Forelimb muscle (tissue), 1 donor: ENCODE measurements at places on chromosomes 3 and 15. TPM values are rescaled to one million over a fixed set of nuclear protein-coding genes. Genes with fewer than 3 reads are reported as not detected.

DNA sequence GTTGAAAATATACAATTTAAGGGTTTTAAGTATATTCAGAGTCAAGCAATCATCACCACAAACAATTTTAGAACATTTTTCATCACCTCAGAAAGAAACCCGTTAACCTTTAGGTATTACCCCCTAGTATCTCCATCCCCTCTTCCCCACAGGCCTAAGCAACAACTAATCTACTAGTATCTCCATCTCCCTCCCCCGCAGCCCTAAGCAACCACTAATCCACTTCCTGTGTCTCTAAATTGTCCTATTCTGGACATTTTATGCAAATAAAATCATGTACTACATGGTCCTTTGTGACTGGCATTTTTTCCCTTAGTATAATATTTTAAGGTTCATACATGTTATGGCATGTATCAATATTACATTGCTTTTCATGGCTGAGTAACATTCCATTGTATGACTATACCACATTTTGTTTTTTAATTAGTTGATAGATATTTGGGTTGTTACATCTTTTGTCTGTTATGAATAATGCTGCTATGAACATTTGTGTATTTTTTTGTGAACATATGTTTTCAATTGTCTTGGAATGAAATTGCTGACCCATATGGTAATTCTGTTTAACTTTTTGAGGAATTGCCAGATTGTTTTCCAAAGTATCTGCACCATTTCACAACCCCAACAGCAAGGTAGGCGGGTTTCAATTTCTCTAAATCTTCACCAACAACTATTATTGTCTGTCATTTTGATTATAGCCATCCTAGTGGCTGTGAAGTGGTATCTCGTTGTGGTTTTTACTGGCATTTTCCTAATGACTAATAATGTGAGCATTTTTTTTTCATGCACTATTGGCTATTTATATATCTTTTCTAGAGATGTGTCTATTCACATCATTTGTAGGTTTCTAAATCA is 215.6 kb upstream of the CD96 start:
- no peak for DNase-seq

DNA sequence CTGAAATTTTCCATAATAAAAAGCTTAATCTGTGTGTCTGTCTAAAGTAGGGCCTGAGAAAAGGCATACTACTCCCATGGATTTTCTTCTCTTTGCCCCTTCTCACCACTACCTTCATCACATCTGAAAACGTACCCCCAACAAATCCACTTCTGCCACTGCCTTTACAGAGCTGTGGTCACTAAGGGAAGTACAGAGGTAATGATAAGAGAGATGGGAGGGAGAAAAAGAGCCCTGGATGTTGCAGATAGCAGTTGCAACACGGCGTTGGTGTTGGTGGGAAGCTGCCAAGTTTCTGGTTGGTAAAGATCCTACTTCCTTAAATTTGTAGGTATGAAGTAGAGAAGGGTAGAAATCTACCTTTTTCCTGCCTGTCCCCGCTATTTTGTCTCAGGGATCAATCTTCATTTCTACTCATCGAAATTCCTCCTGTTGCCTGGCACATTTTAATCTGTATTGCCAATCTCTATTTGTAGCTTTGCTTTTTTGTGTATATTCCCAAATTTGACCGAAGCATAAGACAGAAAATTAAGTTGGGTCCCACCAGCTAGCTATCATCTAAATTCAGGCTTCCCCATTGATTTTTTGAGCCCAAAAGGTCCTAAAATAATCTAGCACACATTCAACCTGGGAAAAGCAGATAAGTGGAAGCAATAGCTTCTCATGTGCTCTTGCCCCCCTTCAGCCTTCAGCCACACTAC is 102.9 kb downstream of the TFDP2 start:
- DNase-seq: no peak

DNA sequence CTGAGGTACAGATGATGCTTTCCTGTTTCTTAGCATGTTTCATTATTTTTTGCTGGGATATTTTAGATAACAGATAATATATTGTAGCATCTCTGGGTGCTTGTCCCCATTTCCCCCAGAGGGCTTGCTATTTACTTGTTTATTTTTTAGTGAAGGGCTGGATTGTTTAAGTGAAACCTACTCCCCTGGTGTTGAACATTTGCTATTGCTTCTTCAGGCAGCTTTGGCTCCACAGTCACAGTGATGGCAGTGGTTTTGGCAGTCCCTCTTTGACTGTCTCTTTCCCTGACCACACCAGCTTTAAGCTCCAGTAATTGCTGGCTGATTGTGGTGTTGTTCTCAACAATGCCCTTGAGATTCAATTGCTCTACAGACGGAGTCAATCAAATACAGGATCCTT is 128.9 kb downstream of the KLF13 start:
- DNase-seq: no peak

DNA sequence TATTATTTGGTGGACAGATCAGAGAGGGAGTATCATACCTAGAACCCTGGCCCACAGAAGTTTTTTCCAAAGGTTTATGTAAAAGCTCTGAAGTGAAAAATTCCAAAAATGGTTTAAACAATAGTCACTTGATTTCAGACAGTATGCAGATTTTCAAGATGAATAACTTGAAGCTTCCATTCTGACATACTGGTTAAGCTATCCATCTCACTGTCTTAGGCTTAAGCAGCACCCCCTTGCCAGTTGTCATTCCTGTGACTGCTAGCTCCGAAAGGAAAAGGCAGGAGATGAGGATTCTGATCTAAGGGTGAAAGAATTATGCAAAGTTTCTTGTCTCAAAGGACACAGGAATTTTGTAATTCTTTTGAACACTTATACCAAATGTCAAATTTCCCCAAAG is 337.5 kb upstream of the THBS1 start:
- DNase-seq: no peak

DNA sequence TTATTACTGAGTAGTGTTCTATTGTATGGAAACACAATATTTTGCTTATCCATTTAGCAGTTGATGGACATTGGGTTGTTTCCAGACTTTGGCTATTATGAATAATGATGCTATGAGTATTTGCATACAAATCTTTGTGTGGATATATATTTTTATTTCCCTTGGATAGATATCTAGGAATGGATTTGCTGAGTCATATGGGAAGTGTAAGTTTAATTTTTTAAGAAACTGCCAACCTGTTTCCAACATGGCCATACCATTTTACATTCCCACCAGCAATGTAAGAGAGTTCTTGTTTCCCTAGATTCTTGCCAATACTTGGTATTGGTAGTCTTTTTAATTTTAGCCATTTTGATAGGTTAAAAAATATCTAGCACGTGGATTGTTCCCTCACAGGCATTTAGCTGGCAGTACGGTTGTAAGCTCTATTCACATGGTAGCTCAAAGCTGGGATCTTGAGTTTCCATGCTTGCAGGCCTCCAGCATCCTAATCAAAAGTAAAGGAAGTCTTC is 45.7 kb upstream of the TNIK start:
- no peak for DNase-seq

DNA sequence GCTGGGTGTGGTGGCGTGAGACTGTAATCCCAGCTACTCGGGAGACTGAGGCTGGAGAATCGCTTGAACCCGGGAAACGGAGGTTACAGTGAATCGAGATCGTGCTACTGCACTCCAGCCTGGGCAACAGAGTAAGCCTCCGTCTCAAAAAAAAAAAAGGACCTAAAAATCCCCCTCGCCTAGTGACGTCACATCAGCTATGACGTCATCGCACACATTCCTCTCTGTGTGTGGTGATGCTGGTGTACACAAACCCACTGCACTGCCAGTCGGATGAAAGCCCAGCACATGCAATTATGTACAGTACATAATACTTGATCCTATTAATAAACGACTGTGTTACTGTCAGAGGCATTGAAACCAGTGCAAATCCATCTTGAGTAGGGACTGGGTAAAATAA is 40.2 kb upstream of the SEC61A1 start:
- no peak for DNase-seq

- DNase-seq: no peak
Observed at GRCh38 chr15:65579762-65580161, 31.2 kb downstream of the INTS14 start.

DNA sequence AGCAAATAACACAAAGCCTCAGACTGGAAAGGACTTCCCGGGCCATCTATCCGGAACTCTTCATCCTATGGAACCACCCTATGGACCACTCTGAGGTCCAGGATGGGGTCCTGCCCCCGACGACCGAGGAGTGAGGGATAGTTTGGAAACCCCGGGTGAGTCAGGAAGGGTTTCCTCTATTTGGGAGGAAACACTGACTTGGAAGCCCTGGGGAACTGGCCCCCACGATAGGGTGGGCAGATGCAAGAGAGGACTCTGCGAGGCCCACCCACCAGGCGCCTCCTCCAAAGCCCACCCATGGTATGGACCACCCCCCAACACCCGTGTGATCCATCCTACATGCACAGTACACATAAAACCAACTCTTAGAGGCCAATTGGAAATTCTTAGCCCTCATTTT is 69.4 kb downstream of the CPN2 start:
- DNase-seq: no peak

GRCh38 chr3:139797724-139798343 is 120.1 kb upstream of the NMNAT3 start:
- DNase-seq: no peak

GRCh38 chr15:79828447-79828846 is 68.4 kb downstream of the MTHFS start:
- DNase-seq: no peak

DNA sequence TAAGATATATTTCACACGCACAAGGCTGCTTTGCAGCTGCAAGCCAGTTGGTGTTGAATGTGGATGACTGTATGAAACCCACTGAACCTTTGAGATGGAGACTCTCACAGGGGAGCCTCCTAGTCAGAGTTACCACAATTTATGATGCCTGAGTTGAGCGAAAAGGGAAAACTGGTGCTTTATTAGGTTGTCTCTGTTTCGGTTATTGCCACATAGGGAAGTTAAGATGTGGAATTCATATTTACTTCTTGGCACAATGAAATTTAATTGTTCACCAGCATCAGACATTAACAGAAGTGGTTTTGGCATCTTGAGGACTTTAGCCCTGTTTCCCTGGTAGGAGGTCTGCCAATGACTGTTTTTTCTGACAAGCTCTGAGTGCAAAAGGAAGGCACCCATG is 358.2 kb downstream of the SQOR start:
- no peak for DNase-seq

- no peak for DNase-seq
Observed at GRCh38 chr15:65765106-65765505, 27.0 kb downstream of the DENND4A start.

DNA sequence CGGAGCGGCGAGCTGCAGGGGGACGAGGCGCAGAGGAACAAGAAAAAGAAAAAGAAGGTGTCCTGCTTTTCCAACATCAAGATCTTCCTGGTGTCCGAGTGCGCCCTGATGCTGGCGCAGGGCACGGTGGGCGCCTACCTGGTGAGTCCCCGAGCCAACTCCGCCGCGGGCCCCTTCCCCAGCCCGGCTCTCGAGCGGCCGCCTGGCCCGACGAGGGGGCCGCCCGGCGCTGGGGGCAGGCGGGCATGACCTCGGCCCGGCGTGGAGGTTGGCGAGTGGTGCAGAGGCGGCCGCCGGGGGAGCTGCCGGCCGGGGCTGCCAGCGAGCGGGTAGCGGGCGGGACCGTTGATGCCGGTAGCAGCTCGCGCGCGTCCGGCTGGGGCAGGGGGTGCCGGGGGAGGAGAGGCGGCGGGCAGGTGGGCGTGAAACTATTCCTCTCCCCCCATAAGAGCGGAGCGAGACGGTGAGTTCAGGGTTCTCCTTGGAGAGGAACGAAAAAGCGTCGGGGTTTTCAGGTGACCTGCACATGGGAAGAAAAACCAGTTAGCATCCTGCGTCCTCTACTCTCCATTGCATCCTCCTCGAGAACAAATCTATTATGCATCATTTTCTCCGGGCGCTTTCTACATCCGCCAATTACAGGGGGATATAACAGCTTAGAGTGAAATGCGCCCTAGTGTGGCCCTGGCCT is 585 bp downstream of the SLCO3A1 start:
- no peak for DNase-seq

DNA sequence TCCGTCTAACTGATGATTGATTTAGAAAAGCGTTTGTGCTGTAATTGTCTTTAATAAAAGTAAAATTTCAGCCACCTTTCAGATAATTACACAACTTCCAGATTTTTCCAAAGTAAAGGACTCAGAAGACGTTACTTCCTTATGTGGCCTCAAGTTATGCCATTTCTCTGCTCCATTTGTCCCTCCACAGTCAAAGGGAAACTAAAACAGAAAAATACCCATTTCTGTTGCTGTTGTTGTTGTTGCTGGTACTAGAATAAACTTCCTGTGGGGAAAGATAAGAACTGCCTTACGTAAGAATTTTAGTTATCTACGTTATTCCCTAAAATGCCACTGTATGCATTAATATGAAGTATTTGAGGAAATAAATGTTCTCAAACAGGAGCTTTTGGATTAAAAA is 153.9 kb downstream of the P3H2 start:
- no peak for DNase-seq

- DNase-seq: no peak
Observed at GRCh38 chr3:123859177-123859576, 25.0 kb downstream of the MYLK start.

- DNase-seq: no peak
Observed at GRCh38 chr15:45333550-45333949, 44.8 kb downstream of the GATM start.

DNA sequence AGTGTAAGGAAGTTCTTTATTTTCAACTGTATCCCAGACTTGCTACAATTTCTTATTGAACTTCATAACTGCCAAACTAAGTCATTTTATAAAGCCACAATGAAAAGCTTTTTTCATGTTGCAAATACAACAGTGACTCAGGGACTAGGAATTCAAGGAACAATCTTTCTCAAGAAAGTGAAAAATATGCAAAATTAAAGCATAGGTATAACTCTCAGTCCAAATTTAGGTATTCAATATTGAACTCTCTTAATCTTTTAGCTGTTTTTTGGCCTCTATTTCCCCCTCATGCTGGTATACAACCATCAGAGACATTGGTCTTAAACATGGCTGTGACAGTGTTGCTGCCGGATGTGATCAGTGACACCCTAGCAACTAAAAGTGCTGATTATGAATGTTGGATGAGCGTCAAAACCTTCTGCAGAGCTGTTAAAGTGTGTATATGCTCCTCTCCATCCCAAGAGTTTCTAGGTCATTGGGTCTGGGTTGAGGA is 476.9 kb downstream of the ZNF385D start:
- DNase-seq: no peak

- no peak for DNase-seq
Observed at GRCh38 chr3:31225923-31226322, 306.8 kb upstream of the STT3B start.

GRCh38 chr3:133121450-133121849 is 83.3 kb downstream of the TMEM108 start:
- no peak for DNase-seq

HHLA2 gene
- polyA plus RNA-seq: not detected

CHDH gene
- polyA plus RNA-seq: 1.00 TPM

EIF4G1 gene
- polyA plus RNA-seq: 171 TPM

GRAMD2A gene
- polyA plus RNA-seq: 2.5 TPM

SLC9C1 gene
- polyA plus RNA-seq: 0.42 TPM

PLSCR5 gene
- polyA plus RNA-seq: not detected

SRGAP3 gene
- 22.3 TPM for polyA plus RNA-seq

TRNT1 gene
- 15.9 TPM for polyA plus RNA-seq

GOLGA8T gene
- polyA plus RNA-seq: not detected

IL17RE gene
- polyA plus RNA-seq: 1.8 TPM
